Activated CD4-positive, alpha-beta T cell treated with anti-CD3 and anti-CD28 coated beads, Interleukin-2, amount 10 ng/mL, durations not matched to agents 7 days and 5 days (primary cell): ENCODE measurements at places on chromosomes 5 and 9. TPM values are rescaled to one million over a fixed set of nuclear protein-coding genes. Genes with fewer than 3 reads are reported as not detected.

DNA sequence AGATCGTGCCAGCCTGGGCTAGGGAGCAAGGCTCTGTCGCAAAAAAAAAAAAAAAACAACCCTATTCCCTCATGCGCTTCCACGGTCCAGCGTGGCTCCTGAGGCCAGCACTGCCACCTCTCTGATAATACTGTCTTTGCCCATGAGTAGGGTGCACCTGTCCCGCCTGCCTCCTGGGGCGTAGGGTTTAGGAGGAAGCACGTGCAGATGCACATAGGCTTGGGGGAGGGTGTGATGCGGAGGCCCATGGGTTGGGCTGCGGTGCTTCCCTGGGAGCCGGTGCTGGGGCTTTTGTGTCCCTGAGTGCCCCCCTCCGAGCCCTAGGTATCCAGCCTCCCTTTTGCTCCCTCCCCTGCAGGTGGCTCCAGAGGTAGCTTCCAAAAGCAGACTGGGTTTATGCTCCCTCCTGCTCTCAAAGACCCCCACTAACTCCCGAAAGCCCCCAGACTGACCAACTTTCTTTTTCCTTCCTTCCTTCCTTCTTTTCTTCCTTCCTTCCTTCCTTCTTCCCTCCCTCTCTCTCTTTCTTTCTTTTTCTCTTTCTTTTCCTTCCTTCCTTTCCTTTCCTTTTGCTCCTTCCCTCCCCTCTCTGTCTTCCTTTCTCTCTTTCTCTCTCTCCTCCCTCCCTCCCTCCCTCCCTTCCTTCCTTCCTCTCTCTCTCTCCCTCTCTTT is 12.8 kb downstream of the FGFR4 start:
- no peak overlapping the region for H3K27ac ChIP-seq
- no peak for DNase-seq
- H3K36me3 ChIP-seq: no peaks in the 10 kb centered on the region
- no peaks in the 10 kb centered on the region for H3K4me1 ChIP-seq
- H3K27me3 ChIP-seq: peaks cover 3% of the 10 kb centered on the region

The MYMK gene
- total RNA-seq: not detected

DNA sequence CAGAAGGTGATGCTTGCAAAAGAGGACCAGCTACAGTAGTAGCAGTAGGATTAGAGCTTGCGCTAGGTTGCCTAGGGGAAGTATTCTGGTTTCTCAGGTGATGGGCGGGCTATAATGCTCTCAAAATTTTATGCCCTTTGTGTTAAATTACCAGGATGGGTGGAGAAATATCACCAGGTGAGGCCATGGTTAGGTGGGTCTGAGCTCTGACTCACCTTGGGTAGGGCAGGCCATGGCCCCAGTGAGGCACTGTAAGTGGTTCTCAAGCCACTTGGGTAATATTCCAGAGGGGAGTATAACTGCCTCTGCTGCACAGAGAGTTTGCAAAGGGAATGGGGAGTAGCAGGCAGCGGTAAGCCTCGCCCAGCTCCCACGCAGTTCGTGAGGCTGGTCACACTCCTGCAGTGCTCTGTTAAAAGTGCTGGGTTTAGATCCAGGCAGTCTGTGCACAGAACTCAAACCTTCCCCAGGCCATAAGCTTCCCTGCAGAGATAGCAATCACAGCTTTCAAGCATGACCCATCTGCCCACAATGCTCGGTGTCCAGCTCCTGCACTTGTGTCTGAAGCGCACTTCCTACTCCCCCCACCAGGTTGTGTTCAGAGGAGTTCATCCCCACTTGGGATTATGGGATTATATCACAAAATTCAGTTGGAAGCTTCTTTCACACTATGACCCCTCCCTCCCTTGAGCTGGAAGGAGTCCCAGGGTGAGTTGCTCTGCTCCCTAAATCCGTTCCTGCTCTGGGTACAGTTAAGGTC is 575.0 kb downstream of the CHSY3 start:
- H3K27ac ChIP-seq: no peak overlapping the region
- no peaks in the 10 kb centered on the region for H3K27me3 ChIP-seq

The CNOT8 gene
- 78.7 TPM for total RNA-seq

DNA sequence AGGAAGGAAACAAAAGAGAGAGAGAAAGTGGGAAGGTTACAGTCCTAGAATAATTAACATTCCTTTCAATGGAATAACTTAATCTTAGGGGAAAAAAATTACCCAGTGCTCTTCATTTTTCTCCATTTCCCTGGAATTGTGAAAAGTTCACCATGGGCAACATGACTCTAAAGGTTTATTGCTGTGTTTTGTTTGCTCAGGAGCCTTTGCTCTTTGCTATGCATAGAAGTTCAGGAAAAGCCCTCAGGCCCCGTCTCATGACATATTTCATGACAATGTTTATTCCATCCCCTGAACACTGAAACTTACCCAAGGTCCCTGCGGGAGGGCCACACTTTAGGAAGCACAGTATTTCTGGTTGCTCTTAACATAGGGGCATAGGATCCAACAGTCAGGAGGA is 9.8 kb upstream of the CTSL start:
- H3K4me1 ChIP-seq: peaks cover 30% of the 10 kb centered on the region
- no peak overlapping the region for H3K27ac ChIP-seq
- peaks cover 11% of the 10 kb centered on the region for H3K27me3 ChIP-seq
- peaks cover 2% of the 10 kb centered on the region for H3K36me3 ChIP-seq

DNA sequence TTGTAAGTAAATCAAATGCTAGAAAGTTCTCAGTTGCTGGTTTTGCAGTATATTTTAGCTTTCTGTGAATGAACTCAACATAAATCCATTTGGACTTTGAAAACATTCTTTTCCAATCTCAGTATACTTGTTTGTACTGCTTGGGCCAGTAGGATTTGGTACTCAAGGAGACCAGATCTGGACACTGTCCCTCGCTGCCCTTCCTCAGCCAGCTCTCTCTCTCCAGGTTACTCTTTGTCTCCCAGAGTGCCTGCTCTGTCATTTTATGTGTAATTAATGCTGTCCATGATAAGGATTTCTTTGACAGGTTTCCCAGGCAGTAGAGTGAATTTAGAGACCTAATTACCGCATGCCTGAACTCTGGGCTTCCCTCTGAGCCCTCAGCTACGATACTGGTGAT is 344.6 kb upstream of the SGCD start:
- H3K4me3 ChIP-seq: no peak overlapping the region
- H3K36me3 ChIP-seq: no peaks in the 10 kb centered on the region
- no peaks in the 10 kb centered on the region for H3K27me3 ChIP-seq
